8988T (cell line): ENCODE measurements at places on chromosomes 12 and 14.

DNA sequence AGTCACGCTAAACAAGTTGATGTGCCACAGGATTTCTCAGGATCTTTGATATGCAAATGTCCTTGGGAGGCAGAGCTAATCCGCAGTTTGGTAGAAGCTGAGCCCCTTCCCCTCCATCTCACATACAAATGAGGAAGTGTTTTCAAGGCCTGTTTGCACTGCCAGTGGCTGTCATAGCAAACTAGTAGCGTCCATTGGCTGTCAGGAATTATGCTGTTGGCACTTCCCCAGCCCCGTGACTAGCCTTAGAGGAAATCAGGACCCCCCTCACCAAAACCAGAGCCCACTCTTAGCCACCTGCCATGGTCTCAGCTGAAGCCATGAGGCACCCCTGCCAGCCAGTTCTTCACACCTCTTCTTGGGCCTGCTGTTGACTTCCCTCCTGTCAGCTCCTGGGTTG is 253.9 kb downstream of the CACNA1C start:
- no peak for DNase-seq

GRCh38 chr12:110141389-110141788 is 17.2 kb downstream of the IFT81 start:
- no peak for DNase-seq

DNA sequence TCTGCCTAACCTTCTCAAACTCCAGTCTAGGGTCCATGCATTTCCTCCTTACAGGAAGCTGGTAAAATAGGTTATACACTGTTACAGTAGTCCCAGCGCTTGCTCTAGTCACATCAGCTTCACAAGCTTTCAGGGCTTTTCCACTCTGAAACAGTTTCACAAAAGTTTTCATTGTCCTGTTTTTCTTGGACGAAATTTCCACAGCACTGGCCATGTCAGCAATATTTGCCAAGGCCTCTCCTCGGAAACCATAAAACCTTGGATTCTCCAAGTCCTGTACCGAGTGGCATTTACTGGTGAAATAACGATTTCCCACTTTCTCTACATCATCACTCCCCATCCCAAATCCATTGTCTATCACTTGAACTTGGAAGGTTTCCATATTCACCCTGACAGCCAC is 2.1 kb downstream of the MLH3 start:
- DNase-seq: no peak

- no peak for DNase-seq
Measured at GRCh38 chr12:31020385-31021166, 53.1 kb upstream of the DDX11 start.

DNA sequence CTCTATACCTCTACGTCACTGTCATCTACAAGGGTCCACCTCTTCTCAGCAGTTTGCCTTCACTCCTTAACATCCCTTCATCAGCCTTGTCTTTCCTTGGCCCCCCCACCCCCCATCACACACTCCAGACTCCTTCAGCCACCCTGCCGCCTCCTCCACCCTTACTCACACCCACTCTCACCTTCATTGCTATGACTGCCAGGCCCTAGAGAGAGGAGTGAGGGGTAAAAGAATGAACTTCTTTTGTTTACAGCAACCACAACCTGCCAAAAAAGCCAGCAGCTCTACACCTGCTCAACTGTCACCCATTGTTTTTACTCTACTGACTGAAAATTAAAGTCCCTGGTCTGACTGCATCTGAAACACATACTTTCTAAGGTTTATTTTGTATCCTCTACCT is 112.8 kb downstream of the DUSP6 start:
- no peak for DNase-seq

- no peak for DNase-seq
Measured at GRCh38 chr12:52730383-52730782, 27.1 kb upstream of the KRT77 start.

DNA sequence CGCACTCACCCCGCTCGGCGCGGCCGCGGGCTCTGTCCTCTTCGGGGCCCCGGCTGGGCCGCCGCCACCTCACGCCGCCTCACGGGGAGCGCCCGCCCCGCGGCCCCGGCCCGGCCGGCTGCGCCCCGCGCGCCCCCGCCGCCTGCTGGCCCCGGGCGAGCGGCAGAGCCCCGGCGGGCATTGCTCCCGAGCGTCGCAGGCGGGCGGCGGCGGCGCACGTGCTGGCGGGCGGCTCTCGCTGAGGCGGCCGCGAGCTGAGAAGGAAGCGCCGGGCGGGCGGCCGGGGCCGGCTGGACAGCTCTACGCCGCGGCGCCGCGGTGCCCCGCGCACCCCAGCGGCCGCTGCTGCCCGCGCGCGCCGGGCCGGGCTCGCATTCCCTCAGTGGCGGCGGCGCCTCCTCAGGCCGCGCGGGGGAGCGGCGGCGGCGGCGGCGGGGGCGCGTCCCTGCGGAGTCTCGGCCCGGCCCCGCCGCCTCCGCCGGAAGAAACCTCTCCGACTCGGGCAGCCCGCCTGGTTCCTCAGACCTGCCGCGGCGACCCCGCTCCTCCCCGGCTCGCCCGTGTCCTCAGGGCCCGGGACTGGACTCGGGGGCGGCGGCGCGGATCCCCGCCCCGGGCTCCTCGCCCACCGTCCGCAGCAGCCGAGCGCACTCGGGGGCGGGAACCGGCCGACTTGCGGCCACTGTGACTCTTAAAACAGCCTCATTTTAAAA is at the start of gene PITPNM2:
Gene PITPNM2 (minus strand): TSS at position 347 of the 713 bp plus-strand sequence. CDS start 116,500 bp downstream, outside the sequence.
- peak; percentile 74 for DNase-seq

- no peak for DNase-seq
Measured at GRCh38 chr12:49330032-49330619, 6.9 kb downstream of the C1QL4 start.

DNA sequence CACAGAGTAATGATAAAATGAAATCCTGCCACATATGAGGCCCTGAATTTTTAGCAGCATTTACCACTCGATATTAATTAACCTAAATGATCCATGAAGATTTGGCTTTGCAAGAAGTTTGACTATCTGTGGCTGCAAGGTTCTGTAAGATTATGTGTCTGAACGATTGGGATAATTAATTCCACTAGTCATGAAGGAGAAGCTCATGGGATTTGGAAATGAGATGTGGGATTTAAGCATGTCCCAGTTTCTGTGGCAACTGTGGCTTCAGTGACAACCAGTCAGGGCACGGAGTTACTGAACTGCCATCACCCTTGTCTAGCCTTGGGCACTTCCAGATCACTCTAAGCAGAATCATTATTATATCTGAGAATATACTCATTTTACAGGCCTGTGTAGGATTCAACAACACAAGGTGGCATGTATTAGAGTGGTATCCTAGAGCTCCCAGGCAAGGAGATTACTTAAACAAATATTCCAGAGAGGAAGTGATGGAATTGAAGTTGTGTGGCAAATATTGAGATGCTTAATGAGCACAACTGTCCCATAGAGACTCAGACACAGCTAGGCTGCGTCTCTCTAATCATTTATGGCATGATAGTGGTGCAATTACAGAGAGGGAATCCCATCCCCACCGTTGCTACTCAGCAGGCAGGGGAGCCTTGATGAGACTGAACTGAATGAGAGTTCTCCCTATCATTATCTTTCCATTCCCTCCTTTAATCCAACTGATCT is 205.0 kb upstream of the KRR1 start:
- no peak for DNase-seq

GRCh38 chr14:97777622-97778355 is 980.6 kb downstream of the VRK1 start:
- no peak for DNase-seq
